SK-N-SH (cell line): ENCODE measurements at places on chromosomes 6 and 20.

- no peak for DNase-seq
These were observed 36.6 kb upstream of the VAPB start for GRCh38 chr20:58352468-58352867.

DNA sequence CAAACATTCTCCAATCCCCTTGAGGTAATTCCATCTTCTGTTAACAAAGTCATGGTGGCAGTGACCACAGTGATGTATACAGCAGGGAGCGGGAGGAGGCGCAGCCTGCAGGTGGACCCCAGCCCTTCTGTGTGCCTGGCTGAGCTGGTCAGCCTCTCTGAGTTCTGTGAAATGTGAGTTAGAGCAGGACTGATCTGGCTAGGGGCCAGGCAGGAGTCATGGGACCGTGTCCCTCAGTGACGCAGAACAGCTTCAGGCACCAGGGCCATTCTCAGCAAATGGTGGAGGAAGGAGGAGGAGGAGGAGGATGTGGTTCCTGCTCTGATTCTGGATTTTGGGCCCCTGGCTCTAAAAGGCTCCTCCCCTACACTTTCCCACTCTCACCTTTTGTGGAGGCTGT lies 6.9 kb downstream of the PHACTR3 start:
- DNase-seq, result peak; percentile 54

DNA sequence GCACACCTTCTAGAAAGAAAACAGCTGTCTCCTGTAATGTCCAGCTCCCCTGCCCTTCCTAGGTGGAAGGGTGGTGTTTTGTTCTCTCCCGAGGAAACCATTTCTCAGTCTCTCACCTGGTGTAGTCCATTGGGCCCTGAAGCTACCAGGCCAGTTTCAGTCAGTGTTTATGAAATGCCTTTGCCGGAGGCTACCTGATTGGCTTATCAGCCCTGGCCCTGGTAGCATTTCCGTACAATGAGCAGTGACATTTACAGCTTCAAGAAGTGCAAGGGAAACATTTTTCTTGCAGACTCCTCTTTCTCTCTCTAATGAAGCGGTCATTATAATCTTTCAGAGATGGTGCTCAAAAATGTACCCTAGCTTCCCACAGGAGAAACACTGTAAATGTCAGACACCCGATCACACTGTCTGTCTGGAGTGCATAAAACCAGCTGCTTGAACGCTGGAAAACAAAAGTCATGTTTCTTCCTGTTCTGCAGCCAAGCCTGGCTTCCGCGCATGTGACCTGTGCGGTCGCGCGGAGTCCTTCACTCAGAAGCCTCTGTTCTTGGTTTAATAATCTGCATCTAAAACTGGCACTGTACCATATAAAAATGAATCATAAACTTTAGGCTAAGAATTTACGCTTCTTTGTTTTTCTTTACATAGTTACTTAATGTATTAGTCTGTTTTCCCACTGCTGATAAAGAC lies 28.4 kb upstream of the SAYSD1 start:
- no peak for DNase-seq

- no peak for DNase-seq
These were observed 212.7 kb downstream of the PTPRK start for GRCh38 chr6:128307671-128308070.

- DNase-seq, result no peak
These were observed 48.0 kb downstream of the VAPB start for GRCh38 chr20:58436868-58437645.

- DNase-seq, result no peak
These were observed 28.6 kb upstream of the CCN2 start for GRCh38 chr6:131979515-131980337.
